ENCODE measurements at places on chromosomes 16 and 17. TPM values are rescaled to one million over a fixed set of nuclear protein-coding genes. Genes with fewer than 3 reads are reported as not detected.

DNA sequence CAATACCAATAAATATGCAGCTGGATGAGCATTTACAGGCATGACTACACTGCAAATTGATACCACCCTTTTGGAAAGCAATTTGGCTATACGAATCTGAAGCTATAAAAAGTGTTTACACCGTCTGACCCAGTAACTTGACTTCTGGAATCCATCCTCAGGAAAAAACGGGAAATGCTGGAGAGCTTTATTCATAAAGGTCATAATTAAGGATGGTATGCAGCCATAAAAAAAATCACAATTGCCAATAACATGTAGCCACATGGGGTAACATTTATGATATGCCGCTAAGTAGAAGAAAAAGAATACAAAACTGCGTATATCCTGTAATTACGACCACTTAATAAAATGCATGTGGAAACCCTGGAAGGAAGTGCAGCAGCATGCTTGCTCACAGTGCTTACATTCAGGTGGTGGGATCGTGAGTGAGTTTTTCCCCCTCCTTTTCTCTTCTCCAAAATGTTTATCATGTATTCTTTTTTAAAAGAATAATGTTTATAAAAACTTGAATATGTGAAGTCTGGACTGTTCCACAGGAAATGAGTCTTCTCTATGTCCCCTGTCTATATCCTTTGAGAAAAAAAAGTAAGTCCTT, 34.2 kb downstream of the COPRS start:
- H3K36me3 ChIP-seq: no peaks in the 10 kb centered on the region
- no peaks in the 10 kb centered on the region for H3K27me3 ChIP-seq
- H3K4me3 ChIP-seq: no peak overlapping the region
- DNase-seq: no peak
- H3K4me1 ChIP-seq: peaks cover 3% of the 10 kb centered on the region

GRCh38 chr17:7034955-7035590, 742 bp upstream of the SLC16A13 start:
- H3K27me3 ChIP-seq: no peaks in the 10 kb centered on the region
- no peak for DNase-seq
- H3K4me3 ChIP-seq: no peak overlapping the region
- H3K36me3 ChIP-seq: no peaks in the 10 kb centered on the region
- no peak overlapping the region for H3K27ac ChIP-seq

- H3K27me3 ChIP-seq: no peaks in the 10 kb centered on the region
- peaks cover 2% of the 10 kb centered on the region for H3K4me1 ChIP-seq
- H3K27ac ChIP-seq: no peak overlapping the region
- H3K36me3 ChIP-seq: peaks cover 3% of the 10 kb centered on the region
- no peak overlapping the region for H3K4me3 ChIP-seq
- no peak for DNase-seq
These were observed 34.5 kb downstream of the SIAH1 start for GRCh38 chr16:48350736-48351135.

DNA sequence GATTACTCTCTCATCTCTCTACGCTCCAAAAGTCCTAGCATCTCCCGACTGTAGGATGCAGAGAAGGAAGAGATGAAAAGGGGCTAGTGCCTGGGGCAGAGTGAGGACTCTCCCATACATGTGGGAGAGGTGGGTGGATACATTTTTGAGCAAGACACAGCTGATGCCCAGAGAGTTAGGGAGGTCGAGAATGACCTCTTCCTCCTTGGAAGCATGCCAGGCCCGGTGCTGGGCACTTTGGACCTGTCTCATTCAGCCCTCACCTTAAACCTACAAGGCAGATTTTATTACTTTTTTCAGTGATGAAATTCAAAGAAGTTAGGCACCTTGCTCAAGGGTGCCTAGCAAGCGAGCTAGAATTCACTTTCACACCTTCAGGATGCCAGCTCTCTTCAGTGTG, 38.2 kb downstream of the WSCD1 start:
- no peaks in the 10 kb centered on the region for H3K27me3 ChIP-seq
- no peak for DNase-seq
- H3K36me3 ChIP-seq: no peaks in the 10 kb centered on the region
- no peak overlapping the region for H3K27ac ChIP-seq

DNA sequence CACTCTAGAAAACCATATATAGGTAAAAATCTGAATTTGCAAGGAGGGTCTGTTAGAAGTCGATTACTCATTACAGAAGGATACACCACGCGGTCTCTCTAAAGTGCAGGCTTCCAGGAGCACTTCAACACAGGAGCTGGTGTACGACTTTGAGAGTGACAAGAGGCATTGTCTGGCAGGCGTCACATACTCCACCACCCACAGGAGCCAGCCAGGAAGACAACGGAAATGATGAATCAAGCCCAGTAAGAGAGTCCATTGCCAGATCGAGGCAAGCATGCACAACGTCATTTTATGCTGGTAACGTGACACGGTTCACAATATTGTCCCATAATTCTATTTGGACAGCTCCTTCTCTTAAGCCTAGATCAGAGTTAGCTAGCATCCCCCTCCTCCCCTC, 15.0 kb upstream of the CACNG4 start:
- DNase-seq: no peak
- H3K27ac ChIP-seq: no peak overlapping the region
- no peaks in the 10 kb centered on the region for H3K4me1 ChIP-seq

GRCh38 chr17:64787255-64787920, 125.3 kb upstream of the SMURF2 start:
- H3K27ac ChIP-seq: no peak overlapping the region
- no peaks in the 10 kb centered on the region for H3K27me3 ChIP-seq
- no peaks in the 10 kb centered on the region for H3K4me1 ChIP-seq

GRCh38 chr17:82588266-82589175, 59.7 kb downstream of the WDR45B start:
- H3K27ac ChIP-seq: no peak overlapping the region
- no peak overlapping the region for H3K4me3 ChIP-seq
- no peaks in the 10 kb centered on the region for H3K36me3 ChIP-seq
- DNase-seq: no peak
- H3K27me3 ChIP-seq: no peaks in the 10 kb centered on the region

- no peak overlapping the region for H3K27ac ChIP-seq
- no peaks in the 10 kb centered on the region for H3K4me1 ChIP-seq
- H3K4me3 ChIP-seq: no peak overlapping the region
- no peak for DNase-seq
- H3K27me3 ChIP-seq: no peaks in the 10 kb centered on the region
These were observed 204.1 kb downstream of the COPRS start for GRCh38 chr17:31654936-31655335.

GRCh38 chr16:57372372-57373116, at the start of gene CX3CL1:
Gene CX3CL1, plus strand, starts transcription at chr16:57372490. Its CDS starts 79 bp downstream, at chr16:57372569.
- H3K36me3 ChIP-seq: no peaks in the 10 kb centered on the region
- peak; percentile 80 for DNase-seq
- H3K27ac ChIP-seq: peak within 1 kb of the TSS; percentile 79
- no peaks in the 10 kb centered on the region for H3K4me1 ChIP-seq
- no peaks in the 10 kb centered on the region for H3K27me3 ChIP-seq
- H3K4me3 ChIP-seq: peak within 1 kb of the TSS; percentile 52

GRCh38 chr16:27539120-27539519, 10.6 kb downstream of the GTF3C1 start:
- H3K36me3 ChIP-seq: peaks cover 20% of the 10 kb centered on the region
- H3K4me3 ChIP-seq: no peak overlapping the region
- no peak overlapping the region for H3K27ac ChIP-seq
- H3K27me3 ChIP-seq: no peaks in the 10 kb centered on the region
- no peaks in the 10 kb centered on the region for H3K4me1 ChIP-seq
- DNase-seq: no peak

- H3K4me1 ChIP-seq: peaks cover 2% of the 10 kb centered on the region
- H3K27me3 ChIP-seq: no peaks in the 10 kb centered on the region
- no peak overlapping the region for H3K27ac ChIP-seq
- DNase-seq: no peak
- H3K36me3 ChIP-seq: no peaks in the 10 kb centered on the region
- no peak overlapping the region for H3K4me3 ChIP-seq
These were observed 435.5 kb downstream of the MAF start for GRCh38 chr16:79165079-79165478.

GRCh38 chr16:89149386-89149785, 22.2 kb upstream of the CDH15 start:
- no peak for DNase-seq
- H3K4me3 ChIP-seq: no peak overlapping the region
- H3K4me1 ChIP-seq: no peaks in the 10 kb centered on the region
- H3K36me3 ChIP-seq: peaks cover 2% of the 10 kb centered on the region

GRCh38 chr17:33854596-33854995, 400.5 kb upstream of the CCL2 start:
- H3K4me1 ChIP-seq: no peaks in the 10 kb centered on the region
- no peak overlapping the region for H3K27ac ChIP-seq
- no peaks in the 10 kb centered on the region for H3K36me3 ChIP-seq
- no peak for DNase-seq

DNA sequence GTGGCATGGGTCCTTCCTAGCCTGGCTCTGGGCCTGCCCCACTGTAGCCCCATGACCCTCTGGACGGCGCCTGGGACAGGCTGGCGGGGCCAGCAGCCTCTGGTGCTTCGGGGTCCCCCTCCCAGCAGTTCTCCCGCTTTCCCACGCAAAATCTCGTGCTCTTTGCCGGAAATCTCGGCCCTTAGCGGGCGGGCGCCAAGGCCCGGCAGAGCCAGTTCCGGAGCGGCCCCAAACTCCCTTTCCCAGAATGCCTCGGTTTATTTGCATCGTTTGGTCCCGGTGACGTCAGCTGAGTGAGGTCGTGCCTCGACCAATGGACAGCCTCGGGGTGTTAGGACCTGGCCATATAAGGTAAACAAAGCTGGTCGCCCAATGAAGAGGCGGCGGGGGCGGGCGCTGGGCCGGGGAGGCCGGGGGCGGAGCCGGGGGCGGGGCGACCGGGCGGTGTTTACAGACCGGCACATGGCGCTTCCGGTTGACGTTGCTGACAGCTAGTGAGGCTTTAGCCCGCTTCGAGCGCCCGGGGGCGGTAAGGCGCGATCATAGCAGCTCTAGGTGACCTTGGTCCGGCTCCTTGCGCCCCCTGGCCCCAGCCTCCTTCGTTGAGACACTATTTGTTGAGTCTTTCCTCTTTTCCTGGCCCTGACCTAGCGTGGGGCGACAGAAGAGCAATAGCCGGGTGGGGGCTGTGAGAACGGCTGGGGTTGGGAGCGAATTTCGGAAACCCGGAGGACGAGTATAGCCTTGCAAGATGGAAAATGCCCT, 1.5 kb upstream of the UBALD1 start:
- H3K27me3 ChIP-seq: no peaks in the 10 kb centered on the region
- H3K4me3 ChIP-seq: peak overlapping the region; percentile 65
- H3K4me1 ChIP-seq: no peaks in the 10 kb centered on the region
- H3K27ac ChIP-seq: peak overlapping the region; percentile 89
- H3K36me3 ChIP-seq: no peaks in the 10 kb centered on the region
- DNase-seq: peak; percentile 100

DNA sequence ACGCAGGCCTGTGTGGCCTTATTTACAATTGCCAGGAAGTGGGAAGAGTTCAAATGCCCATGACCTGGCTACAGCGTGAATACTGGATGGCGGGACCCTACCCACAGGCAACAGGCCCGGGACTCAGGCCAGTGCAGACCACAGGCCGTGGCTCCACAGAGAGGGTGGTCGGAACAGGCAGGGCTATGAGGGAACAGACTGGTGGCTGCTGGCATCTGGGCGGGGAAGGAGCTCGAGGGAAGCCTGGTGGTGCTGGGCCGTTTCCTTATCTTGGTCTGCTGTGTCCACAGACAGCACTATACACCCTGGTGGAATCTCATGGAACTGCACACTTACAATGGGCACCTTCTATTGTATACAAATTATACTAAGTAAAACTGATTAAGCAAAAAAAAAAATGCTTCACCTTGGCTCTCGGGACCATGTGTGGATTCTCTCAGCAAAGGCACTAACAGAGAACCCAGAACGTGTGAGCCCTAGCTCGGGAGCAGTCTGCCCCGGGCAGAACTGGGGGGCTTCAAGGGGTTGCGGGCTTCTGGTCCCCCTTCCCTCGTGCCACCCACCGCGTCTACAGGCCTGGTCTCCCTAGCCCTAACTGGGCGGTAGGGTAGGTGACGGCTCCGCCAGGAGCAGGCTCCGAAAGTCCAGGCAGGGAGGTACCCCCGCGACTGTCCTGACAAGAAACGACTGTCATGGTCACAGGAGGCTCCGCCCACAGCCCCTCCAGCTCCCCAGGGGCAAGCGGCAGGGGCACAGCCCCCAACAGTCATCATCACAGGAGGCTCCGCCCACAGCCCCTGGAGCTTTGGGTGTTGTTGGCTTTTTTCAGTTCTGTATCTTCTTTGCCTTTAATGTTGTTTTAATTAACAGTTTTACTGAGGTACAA, 21.8 kb downstream of the CEP131 start:
- no peak overlapping the region for H3K4me3 ChIP-seq
- no peaks in the 10 kb centered on the region for H3K27me3 ChIP-seq
- no peaks in the 10 kb centered on the region for H3K4me1 ChIP-seq
- H3K36me3 ChIP-seq: no peaks in the 10 kb centered on the region

- H3K36me3 ChIP-seq: no peaks in the 10 kb centered on the region
- no peak for DNase-seq
- H3K27me3 ChIP-seq: no peaks in the 10 kb centered on the region
- H3K27ac ChIP-seq: no peak overlapping the region
These were observed 34.7 kb downstream of the MYO15A start for GRCh38 chr17:18143044-18143936.

- H3K27ac ChIP-seq: no peak overlapping the region
- no peak for DNase-seq
- no peaks in the 10 kb centered on the region for H3K36me3 ChIP-seq
- no peaks in the 10 kb centered on the region for H3K27me3 ChIP-seq
These were observed 55.6 kb downstream of the CYTH1 start for GRCh38 chr17:78726513-78726912.

DNA sequence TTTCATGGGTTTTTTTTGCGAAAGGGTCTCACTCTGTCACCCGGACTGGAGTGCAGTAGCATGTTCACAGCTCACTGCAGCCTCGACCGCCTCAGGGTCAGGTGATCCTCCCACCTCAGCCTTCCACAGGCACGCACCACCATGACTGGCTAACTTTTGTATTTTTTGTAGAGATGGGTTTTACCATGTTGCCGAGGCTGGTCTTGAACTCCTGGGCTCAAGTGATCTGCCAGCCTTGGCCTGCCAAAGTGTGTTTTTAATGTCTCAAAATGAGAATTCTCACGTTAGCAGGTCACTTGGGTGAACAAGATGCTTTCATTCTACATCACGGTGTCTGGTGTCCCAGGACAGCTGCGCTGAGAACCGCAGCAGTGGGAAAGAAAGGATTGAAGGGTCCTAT, 3.2 kb downstream of the FBXO31 start:
- H3K4me1 ChIP-seq: peaks cover 2% of the 10 kb centered on the region
- no peak overlapping the region for H3K4me3 ChIP-seq
- peak overlapping the region; percentile 17 for H3K27ac ChIP-seq
- H3K36me3 ChIP-seq: no peaks in the 10 kb centered on the region
- DNase-seq: no peak

- no peak overlapping the region for H3K4me3 ChIP-seq
- no peaks in the 10 kb centered on the region for H3K27me3 ChIP-seq
- H3K27ac ChIP-seq: no peak overlapping the region
- H3K36me3 ChIP-seq: no peaks in the 10 kb centered on the region
These were observed 928 bp downstream of the HBA1 start for GRCh38 chr16:177394-177822.

Gene TEX19
- not detected for total RNA-seq

Gene ABCC6
- total RNA-seq: 0.36 TPM

Gene DNASE1L2
- 1.1 TPM for total RNA-seq

Gene EVPL
- 0.16 TPM for total RNA-seq

Gene BCKDK
- 37.2 TPM for total RNA-seq

Gene ACE
- total RNA-seq: 30.5 TPM

Gene TBC1D3
- not detected for total RNA-seq

Gene PSMD3
- total RNA-seq: 60.9 TPM

Gene NOXO1
- total RNA-seq: not detected

Gene HASPIN
- 0.13 TPM for total RNA-seq

Gene ATP2A3
- 32.1 TPM for total RNA-seq

Gene ZNF830
- total RNA-seq: 12.9 TPM

Gene HOXB6
- total RNA-seq: 16.8 TPM

Gene PIPOX
- total RNA-seq: 2.1 TPM

Gene HSD17B2
- not detected for total RNA-seq

Gene ALOXE3
- total RNA-seq: not detected

Gene PRKCB
- total RNA-seq: 6.3 TPM

Gene KRTAP16-1
- total RNA-seq: not detected

Gene MYH8
- total RNA-seq: not detected

All from aorta (tissue), 5 donors.